ENCODE measurements at places on chromosomes 6 and 20.

GRCh38 chr6:13005994-13006393, 289.4 kb downstream of the PHACTR1 start:
- H3K36me3 ChIP-seq = no peaks in the 10 kb centered on the region
- no peak overlapping the region for H3K27ac ChIP-seq
- H3K4me3 ChIP-seq = no peak overlapping the region
- no peaks in the 10 kb centered on the region for H3K4me1 ChIP-seq

- no peak for DNase-seq
- H3K27me3 ChIP-seq = no peaks in the 10 kb centered on the region
- H3K36me3 ChIP-seq = peaks cover 5% of the 10 kb centered on the region
- no peaks in the 10 kb centered on the region for H3K4me1 ChIP-seq
- no peak overlapping the region for H3K4me3 ChIP-seq
- no peak overlapping the region for H3K27ac ChIP-seq
Measured at GRCh38 chr6:81246200-81246599, 506.3 kb downstream of the TENT5A start.

DNA sequence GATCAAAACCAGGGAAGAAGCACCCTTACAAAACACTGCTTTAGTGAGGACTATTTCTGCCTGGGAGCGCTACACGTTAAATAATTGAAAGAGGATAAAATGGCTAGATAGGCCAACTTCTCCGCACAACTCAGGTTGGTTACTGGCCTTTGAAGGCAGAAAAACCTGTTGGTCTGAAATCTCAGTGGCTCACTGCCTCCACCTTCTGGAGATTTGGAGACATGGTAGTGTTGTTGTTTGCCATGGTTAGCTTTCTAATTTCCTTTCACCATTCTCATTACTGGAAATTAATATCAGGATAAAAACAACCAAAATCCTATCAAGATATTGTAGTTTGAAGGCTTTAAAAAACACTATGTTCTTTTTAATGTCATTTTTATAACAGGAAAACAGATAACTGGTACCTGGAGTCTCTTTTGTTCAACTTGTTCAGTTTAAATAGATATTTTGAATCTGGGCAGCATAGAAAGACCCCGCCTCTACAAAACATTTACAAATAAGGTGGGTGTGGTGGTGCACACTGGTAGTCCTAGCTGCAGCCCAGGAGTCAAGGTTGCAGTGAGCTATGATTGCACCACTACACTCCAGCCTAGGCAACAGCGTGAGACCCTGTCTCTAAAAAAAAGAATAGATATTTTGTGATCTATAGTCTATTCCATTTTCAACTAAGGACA, 27.5 kb upstream of the BCLAF1 start:
- H3K36me3 ChIP-seq = no peaks in the 10 kb centered on the region
- no peaks in the 10 kb centered on the region for H3K27me3 ChIP-seq
- no peak overlapping the region for H3K4me3 ChIP-seq
- no peaks in the 10 kb centered on the region for H3K4me1 ChIP-seq
- peak; percentile 56 for DNase-seq
- peak overlapping the region; percentile 48 for H3K27ac ChIP-seq

GRCh38 chr6:111813237-111813636, 60.0 kb downstream of the FYN start:
- DNase-seq = no peak
- no peaks in the 10 kb centered on the region for H3K27me3 ChIP-seq

DNA sequence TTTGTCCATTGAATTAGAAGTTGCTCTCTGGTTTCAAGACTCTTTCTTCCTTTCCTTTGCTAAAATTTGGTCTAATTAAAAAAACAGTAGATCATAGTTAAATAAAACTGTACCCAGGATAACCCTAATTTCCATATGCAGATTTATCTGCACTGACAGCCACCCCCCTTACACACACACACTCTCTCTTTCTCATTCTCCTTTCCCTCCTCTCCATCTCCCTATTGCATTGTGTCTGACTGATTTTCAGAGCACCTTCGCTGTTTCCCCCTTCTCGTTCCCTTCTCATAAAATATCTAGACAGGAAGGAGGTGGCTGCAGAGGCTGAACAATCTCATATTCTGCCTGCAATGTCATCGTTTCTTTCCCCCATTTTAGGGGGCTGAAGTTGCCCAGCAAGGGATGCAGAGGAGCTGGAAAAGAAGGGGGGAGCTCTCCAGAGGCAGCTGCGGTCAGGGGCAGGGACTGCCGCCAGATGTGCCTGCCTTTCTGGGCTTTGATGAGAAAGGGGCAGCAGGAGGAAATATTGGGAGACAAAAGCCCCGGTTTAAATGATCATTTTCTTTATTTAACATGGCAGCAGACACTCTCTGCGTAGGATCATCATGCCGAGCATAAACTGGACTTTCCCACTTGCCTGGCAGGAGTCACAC, 22.5 kb upstream of the MMS22L start:
- H3K27me3 ChIP-seq = no peaks in the 10 kb centered on the region
- H3K4me3 ChIP-seq = no peak overlapping the region
- no peaks in the 10 kb centered on the region for H3K36me3 ChIP-seq
- no peak overlapping the region for H3K27ac ChIP-seq
- DNase-seq = no peak

DNA sequence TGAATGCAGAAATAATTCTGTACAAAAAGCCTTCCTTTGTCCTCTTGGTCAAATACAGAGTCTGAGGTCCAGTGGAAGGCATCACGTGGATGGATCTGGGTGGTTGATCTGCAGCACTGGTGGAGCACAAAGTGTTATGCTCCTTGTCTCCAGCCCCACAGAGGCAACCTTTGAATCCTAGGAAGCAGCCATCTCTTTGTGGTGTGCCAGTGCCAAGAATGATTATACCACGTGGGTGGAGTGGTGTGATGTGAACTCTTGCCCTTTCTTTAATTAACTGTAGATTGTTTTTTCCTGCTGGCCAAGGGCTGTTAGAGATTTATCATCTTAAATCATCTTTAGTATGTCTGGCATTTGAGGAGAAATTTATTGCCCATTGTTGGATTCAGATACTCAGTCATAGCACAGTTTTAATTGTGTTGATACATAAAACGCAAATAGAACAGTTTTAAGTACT, 31.1 kb downstream of the NCOA7 start:
- peaks cover 3% of the 10 kb centered on the region for H3K4me1 ChIP-seq
- no peaks in the 10 kb centered on the region for H3K27me3 ChIP-seq
- H3K36me3 ChIP-seq = no peaks in the 10 kb centered on the region
- H3K4me3 ChIP-seq = no peak overlapping the region
- no peak for DNase-seq

DNA sequence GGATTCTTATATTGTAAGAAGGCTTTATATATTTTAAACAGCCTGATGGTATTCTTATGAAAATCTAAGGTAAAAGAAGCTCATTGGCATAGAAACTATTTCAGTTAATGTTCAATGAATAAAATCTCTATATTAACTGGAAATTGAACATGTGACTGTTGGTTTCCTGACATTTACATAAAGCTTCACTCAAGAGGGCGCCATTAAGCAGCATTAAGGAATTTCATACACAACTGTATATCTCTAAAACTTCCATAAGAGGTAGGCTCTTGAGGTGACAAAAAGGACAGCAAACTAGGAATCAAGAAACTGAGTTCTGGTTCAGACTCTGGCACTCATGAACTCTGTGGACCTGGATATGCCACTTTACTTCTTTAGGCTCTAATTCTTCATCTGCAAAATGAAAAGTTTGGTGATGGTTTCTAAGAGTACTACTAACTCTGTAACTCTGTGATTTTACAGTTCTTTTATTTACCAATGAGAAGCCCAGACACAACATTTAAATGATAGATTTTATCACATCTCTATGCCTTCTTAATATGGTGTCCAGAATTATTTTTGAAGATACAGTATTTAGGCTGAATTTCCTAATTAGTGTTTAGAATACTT, 147.5 kb downstream of the FLRT3 start:
- DNase-seq = no peak
- H3K27ac ChIP-seq = no peak overlapping the region
- H3K36me3 ChIP-seq = no peaks in the 10 kb centered on the region
- H3K4me3 ChIP-seq = no peak overlapping the region
- H3K27me3 ChIP-seq = no peaks in the 10 kb centered on the region

GRCh38 chr20:57153238-57153905, 113.1 kb downstream of the BMP7 start:
- no peaks in the 10 kb centered on the region for H3K27me3 ChIP-seq
- H3K4me1 ChIP-seq = no peaks in the 10 kb centered on the region
- no peak for DNase-seq
- no peak overlapping the region for H3K4me3 ChIP-seq
- H3K27ac ChIP-seq = no peak overlapping the region

DNA sequence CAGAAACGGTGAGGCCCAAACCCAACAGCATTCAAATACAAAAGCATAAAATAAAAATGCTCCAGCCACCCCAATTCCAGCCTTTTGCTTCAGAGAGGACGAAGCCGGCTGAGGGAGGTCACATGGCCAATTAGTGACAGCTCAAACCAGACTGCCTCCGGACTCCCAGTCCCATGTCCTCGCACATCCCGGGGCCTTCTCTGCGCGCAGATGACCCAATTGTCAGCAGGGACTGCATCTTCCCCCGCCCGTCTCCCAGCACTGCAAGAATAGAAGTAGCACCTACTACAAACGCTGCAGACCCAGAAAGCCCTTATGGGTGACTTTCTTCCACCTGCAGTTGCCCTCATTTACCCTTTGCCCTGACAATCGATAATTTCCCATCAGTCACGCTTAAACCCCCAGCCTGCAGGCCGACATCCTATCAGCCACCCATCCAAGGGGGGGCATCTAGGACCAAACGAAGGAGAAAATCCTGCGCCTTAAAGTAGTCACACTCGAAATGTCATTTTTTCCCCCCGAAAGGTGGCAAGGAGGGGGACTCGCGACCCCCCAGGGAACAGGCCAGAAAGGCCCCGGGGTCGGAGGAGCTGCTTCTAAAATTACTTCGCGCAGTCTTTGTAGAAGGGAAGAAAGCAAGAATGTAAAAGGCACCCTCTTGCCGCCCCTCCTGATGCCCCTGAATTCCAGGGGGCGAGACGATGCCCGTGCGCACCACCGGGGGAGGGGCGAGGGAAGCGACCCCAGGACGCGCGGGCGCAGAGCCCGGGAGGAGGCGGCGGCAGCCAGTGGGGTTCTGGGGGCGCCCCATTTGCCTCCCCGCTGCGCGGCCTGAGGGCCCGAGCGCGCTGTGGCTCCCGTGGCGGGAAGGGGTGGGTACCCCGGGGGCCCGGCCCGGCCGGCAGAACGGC, 792 bp downstream of the SLC23A2 start:
- peaks cover 4% of the 10 kb centered on the region for H3K4me1 ChIP-seq
- no peaks in the 10 kb centered on the region for H3K27me3 ChIP-seq
- H3K4me3 ChIP-seq = peak overlapping the region; percentile 96
- H3K27ac ChIP-seq = peak overlapping the region; percentile 36
- no peaks in the 10 kb centered on the region for H3K36me3 ChIP-seq

GRCh38 chr6:87212596-87212995, 57.2 kb downstream of the ZNF292 start:
- no peaks in the 10 kb centered on the region for H3K27me3 ChIP-seq
- no peak overlapping the region for H3K27ac ChIP-seq
- no peak for DNase-seq

DNA sequence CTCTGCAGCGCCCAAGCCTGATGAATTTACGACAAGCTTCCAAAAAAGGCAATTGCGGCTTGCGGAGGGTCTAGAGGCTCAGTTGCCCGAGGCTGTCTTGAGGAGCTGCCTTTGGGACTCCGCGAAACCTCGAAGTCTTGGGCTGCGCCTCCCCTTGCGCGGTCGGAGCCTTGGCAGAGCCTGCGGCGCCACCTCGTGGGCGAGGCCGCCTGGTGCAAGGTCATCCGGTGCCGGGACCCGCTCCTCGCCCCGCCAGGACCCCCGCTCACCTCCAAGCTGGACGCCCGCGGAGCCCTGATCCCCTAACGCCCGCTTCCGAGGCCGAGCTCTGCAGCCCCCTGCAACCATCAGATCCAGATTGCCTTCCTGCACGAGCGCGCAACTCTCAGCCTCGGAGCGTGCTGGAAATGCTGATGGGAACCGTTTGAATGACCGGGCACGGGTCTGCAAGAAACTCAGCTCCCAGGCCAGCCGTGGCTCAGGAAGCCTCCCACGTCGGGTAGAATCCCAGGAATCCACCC, 14.9 kb upstream of the FAM210B start:
- H3K27ac ChIP-seq = no peak overlapping the region
- peaks cover 15% of the 10 kb centered on the region for H3K27me3 ChIP-seq

DNA sequence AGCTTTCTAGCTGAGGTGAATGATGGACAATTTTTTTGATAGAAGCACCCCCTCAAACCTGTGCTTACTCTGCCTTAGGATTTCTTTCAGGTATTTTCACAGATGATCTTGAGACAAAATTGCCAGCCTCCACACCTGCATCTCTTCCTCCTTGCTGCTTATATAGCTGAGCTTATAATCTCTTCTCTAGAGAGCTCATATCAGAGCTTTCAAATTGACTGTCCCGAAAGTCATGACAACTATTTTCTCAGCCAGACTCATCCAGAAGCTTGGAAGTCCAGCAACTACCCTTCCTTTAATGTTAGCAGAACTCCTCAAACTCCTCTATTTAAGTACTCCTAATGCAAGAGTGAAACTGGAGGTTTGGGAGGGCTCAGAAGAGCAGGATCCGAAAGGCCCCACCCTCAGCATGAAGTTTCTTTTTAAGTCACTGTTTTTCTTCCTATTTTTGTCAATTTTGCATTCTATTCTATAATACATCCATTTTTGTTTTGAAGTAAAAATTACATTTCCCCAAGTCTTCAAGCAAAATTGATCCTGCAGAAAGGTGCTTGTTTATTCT, 12.7 kb downstream of the CGA start:
- no peak overlapping the region for H3K4me3 ChIP-seq
- no peaks in the 10 kb centered on the region for H3K27me3 ChIP-seq
- no peaks in the 10 kb centered on the region for H3K36me3 ChIP-seq
- DNase-seq = no peak

- DNase-seq = no peak
- H3K27me3 ChIP-seq = no peaks in the 10 kb centered on the region
- peak overlapping the region; percentile 80 for H3K27ac ChIP-seq
- H3K4me1 ChIP-seq = no peaks in the 10 kb centered on the region
- no peak overlapping the region for H3K4me3 ChIP-seq
Measured at GRCh38 chr6:148760258-148760534, 13.4 kb downstream of the UST start.

DNA sequence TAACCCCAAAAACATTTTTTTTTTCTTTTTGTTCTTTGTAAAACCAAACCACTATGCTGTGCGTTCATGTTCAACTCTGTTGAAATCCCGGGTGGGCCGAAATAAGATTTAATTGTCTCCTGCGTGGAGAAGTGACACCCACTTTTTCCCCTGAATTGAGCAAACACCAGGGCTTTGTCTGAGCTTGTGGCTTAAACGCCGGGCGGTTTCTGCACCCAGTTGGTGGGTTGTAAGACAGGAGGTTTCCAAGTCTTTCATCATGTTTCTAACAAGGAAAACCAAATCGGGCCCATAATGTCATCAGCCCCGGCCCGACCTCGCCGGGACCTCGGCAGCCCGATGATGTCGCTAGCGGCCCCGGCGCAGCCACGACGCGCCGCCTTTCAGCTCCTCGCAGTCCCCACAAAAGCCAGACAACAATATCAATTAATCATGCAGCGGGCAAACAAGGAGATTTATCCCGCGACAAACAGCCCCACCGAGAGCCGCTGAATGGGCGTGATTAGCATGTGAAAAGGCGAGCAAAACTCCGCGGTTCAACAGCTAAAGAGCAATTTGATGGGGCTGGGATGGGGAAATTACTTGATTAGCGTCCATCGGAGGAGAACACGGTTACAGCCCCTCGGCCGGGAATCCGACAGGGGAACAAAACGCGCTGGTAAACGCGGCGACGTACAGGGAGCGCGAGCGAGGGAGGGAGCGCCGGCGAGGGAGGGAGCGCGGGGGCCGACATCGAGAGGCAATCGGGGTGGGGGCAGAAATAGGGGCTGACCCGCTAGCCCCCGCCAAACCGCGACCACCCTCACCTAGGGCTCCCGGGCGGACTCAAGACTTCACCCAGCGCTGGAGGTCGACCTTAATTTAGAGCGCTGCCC, 5.3 kb downstream of the LINC00237 start:
- peak overlapping the region; percentile 56 for H3K4me3 ChIP-seq
- H3K27ac ChIP-seq = no peak overlapping the region
- peaks cover 13% of the 10 kb centered on the region for H3K4me1 ChIP-seq
- peaks cover 91% of the 10 kb centered on the region for H3K27me3 ChIP-seq
- H3K36me3 ChIP-seq = no peaks in the 10 kb centered on the region
- no peak for DNase-seq
